MM.1S (cell line): ENCODE measurements at places on chromosomes 12 and 14.
A peak's percentile ranks its signal among the peaks of the same experiment; 100 is the strongest.

- DNase-seq, result peak; percentile 13
Observed at GRCh38 chr14:21070083-21070609, at the start of gene ARHGEF40. Gene ARHGEF40 (plus strand): TSS chr14:21070304. CDS start chr14:21070397, 93 bp downstream.

DNA sequence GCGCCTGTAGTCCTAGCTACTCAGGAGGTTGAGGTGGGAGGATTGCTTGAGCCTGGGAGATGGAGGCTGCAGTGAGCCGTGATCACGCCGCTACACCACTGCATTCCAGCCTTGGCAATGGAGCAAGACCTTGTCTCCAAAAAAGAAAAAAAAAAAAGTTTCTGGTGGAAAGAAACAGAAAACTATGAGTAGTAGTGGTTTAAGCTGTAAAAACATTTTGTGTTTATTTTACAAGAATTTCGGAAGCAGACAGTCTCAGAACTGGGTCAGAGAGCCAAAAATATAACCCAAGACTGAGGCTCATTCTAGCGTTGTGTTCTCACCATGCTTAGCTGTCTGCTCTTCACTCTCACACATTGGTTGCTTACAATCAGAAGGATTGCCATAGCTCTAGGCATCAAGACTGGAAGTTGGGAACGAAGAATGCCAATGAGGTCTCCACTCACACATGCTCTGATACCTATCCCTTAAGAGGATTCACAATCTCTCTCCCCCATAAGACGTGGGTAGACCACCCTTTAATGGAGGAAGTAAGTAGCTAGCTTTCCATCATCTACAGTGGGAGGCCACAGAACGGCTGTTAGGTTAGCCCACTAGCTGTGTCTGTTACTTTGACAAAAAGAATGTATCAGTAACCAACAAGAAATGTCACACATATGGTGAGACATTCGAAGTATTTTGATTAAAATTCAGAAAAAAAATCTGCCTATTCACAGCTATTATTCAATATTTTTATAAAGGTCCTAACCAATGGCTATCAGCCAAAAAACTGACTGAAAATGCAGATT lies 117.6 kb upstream of the RASSF8 start:
- DNase-seq, result no peak

DNA sequence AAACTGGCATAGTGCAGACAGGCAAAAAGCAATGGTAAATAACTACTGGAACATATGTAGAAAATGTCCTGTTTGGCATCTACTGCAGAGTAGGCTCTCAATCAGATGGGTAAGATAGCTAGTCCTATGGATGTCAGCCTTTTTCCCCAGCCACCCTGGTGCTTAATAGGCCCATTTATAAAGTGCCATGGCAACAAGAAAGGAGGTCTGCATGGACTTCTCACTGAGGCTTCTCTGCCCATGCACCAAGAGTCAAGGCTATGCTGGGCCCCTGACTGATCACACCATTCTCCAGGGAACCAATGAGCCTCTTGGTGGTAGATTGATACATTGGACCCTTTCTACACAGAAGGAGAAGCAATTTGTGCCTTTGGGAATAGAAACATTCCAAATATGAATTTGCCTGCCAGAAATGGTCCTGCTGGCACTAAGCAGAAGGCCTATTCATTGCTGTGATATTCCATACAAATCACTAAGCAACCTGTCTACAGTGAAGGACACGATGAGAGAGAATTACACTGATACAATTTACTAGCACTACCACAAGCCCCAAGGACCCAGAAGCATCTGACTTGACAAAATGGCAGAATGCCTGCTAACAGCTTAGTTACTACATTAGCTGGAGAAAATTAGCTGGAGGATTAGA lies 43.8 kb downstream of the RESF1 start:
- no peak for DNase-seq

DNA sequence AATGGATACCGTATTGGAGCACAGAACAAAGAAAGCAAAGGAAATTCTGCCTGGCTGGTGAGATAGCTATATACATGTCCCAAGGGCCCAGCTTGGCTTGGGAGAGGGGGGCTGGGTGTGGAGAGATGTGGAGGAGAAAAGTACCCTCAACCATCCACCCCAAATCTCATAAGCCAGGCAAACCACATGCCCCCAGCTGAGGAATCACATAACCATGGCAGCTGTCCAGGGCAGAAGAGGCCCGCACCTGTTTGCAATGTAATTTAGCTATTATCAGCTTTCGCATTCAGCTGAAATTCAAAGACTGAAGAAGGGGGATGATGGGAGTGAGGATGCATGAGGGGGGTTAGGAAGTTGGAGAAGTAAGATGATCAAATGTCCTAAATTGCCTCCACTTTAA lies 196.1 kb downstream of the TBX5 start:
- DNase-seq, result no peak

DNA sequence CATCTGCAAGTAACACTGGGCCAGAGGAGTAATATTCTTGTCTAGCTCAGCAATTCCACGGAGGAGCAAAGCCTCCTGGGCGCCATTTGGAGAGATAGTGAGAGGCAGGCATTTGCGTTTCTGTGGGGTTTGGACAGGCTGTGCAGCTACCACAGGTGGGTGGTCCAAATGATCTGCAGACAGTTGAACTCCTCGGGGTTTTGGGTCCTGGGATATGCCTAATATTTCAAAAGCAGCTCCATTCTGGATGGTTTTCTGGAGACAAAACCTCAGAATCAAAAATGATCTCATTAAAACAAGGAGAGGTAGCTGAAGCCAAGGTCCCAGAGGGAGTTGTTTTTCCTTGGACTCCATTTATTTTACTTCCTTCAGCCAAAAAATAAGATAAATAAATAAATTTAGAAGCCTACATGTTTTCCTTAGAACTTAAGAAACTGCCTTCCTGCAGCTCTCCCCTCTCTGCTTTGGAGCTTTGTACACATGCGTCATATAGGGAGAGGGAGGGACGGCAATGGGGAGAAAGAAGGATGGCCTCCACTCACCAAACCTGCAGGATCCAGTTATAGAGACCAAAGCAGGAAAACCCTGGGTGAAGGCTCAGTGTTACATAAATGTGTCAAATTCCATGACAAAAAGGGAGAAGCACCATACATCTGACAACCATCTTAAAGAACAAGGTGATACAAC lies 227.3 kb upstream of the DAAM1 start:
- DNase-seq, result no peak

GRCh38 chr14:95784137-95784536 lies 70.2 kb upstream of the TCL1A start:
- DNase-seq, result no peak

DNA sequence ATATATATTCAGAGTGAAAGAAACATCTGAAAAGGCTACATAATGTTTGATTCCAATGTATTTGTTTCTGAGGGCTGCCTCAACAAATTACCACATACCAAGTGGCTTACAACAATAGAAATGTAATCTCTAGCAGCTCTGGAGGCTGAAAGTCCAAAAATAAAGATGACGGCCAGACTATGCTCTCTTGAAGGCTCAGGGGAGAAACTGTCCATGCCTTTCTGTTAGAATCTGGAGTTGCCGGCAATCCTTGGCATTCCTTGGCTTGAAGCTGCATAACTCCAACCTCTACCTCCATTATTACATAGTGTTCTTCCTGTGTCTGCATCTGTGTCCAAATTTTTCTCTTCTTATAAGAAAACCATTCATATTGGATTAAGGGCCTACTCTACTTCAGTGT lies 68.1 kb upstream of the PLEKHG7 start:
- no peak for DNase-seq

GRCh38 chr12:23084236-23084995 lies 459.4 kb downstream of the ETNK1 start:
- no peak for DNase-seq

GRCh38 chr14:23452237-23452636 lies 16.8 kb upstream of the MYH7 start:
- no peak for DNase-seq

DNA sequence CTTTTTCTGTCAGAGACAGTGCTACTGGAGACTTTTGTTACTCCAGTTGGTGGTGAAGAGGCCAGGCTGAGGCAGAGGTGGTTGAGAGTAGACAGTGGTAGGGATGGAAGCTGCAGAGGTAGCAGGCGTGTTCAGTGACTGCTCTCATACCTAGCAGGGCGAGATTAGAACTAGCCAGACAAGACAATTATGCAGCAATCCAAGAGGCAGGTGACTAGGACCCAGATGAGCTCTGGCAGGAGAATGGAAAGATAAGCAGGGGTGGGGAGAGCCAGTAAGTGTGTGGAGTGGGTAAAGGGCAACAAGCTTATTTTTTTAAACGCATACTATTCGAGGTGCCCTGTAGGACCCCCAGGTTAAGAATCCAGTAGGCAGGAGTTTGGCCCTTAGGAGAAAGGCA lies 4.8 kb downstream of the PPP1R36 start:
- DNase-seq, result no peak

- peak; percentile 31 for DNase-seq
Observed at GRCh38 chr14:54564071-54564867, 2.7 kb upstream of the SAMD4A start.

DNA sequence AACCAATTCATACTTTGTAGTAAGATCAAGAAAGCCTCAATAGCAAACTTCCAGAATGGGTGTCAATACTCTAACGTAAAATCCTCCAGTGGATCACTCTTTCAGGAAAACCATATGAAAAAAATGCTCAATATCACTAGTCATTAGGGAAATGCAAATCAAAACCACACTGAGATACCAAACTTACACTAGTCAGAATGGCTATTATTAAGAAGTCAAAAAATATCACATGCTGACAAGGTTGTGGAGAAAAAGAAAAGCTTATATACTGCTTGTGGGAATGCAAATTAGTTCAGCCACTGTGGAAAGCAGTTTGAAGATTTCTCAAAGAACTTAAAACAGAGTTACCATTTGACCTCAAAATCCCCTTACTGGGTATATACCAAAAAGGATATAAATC lies 49.5 kb upstream of the ATXN7L3B start:
- peak; percentile 15 for DNase-seq

GRCh38 chr12:132525011-132525832 lies 35.3 kb downstream of the FBRSL1 start:
- no peak for DNase-seq
